ENCODE measurements at places on chromosomes 6 and 20.

- DNase-seq = no peak
Measured at GRCh38 chr6:157987788-157988699, 6.4 kb downstream of the SYNJ2 start.

GRCh38 chr6:11326116-11326515 is 93.6 kb upstream of the NEDD9 start:
- DNase-seq = no peak

GRCh38 chr6:156994215-156995076 is 217.3 kb downstream of the ARID1B start:
- DNase-seq = no peak

- no peak for DNase-seq
Measured at GRCh38 chr20:5668529-5668868, 81.7 kb upstream of the SHLD1 start.

DNA sequence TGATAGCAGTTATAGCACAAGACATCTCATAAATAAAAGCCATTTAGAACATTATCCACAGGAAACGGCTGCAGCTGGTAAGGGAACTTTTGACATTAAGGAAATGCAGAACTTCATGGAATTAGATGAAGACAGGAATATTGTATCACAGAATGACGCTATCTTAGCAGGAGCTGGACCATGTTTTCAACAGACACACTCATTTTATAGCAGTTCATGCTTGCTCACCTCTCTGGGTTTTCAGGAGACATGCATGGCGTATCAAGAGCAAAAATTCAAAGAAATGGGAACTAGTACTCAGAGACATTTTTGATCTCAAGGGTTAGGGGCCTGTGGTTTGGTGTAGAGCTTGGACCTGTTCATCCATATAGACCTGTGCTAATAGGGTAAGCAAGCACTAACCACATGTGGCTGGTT is 125.0 kb downstream of the FYN start:
- no peak for DNase-seq

DNA sequence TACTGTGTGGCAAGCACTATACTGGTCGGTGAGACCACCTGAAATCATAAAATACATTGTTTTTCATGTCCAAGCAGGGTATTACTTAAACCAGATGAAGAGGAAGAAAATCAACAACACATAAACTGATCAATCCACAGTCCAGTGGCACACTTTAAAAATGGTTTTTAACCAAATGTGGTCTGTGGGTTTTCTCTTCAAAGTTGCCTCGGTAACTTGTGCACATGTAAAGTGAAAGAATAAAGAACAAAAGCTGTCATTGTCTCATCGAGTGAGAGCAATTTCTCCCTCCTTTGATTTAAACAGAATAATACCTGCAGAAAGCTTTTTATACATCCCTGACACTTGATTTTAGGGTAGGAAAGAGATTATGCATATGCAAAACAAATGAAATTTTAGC is 3.7 kb downstream of the FLRT3 start:
- DNase-seq = no peak

DNA sequence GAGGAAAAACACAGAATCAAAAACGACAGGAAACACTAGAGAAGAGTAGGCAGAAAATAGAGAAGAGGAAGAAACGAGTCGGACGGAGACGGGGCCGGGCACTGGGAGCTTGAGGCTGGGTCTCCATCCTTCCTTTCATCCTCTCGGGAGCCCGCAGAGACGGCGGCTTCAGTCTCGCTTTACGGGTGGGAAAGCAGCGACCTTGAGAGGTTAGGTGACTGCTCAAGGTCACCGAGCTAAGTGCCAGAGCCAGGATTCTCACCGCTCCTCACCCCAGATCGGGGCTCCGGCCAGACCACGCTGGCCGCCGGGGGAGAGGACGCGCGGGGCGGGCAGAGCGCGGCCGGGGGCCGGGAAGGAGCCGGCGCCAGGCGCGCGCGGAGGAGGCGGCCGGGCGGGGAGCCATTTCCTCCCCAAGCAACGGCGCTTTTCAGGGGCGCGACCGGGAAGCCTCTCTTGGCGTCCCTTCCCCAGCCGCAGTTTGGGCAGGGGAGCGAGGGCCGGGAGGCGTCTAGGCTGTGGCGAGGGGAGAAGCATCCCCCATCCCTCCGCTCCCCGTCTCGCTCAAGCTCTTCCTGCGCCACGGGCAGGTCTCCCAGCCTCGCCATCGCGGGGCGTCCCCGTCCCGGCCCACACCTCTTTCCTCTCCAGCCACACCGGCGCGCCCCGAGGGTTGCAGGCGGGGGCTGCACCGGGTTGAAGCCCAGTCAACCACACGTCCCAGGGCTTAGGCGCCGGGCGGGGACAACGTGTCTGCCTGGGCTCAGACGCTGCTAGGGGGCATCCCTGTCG is 24.1 kb upstream of the MAP3K7 start:
- DNase-seq = no peak

GRCh38 chr20:6265204-6265904 is 142.5 kb upstream of the FERMT1 start:
- no peak for DNase-seq

DNA sequence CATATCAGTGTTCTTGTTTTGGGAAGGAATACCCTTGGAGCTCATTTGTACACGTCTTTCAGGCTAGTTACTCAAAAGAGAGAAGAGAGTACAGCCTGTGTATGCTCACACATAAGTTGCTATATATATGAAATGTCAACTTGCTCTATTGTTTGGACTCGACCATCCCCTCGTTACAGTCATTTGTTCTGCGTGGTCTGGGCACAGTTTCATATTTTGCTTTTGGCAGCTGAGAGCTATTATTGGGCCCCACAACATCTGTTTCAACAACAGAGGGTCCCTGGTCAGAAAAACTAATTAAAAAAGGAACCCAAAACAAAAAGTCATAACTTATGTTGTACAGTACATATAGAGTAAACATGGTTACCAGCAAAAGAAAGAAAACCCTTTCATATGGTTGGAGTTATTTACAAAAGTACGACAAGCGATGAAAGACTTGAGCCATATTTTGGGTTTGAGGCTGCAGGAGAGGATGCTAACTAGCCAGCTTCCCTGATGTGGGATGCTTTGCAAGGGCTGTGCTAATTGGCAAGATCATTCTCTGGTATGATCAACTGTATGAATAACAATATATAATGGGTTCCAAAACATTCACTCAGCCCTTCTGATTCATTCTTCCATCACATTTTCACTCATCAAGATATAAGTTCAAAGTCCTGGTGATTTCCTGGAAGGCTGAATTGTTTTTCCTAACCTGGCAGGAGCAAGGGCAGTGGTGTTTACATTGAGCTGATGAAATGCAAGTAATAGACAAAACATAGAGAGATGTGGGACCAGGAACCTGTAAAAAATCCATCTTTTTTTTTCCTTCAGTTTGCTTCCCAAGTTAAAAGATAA is 137.9 kb downstream of the RPS12 start:
- DNase-seq = no peak

DNA sequence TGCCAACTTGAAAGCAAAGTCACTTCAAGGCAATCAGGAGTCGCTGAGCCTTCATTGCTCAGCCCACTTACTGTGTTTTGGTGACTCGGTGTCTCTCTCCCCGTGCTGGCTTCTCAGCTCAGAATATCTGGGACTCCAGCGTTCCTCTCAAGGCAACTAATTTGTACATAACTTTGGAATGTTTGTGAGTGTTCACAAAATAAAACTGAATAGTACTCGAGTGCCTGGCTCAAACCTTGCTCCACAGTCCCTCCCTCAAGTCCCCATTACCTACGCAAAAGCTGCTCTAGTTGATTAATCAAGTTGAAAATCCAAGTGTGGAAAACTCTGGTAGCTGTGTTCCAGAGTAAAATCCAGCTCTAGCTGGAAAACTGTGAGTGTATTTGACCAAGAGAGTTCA is 8.6 kb downstream of the IPCEF1 start:
- no peak for DNase-seq

DNA sequence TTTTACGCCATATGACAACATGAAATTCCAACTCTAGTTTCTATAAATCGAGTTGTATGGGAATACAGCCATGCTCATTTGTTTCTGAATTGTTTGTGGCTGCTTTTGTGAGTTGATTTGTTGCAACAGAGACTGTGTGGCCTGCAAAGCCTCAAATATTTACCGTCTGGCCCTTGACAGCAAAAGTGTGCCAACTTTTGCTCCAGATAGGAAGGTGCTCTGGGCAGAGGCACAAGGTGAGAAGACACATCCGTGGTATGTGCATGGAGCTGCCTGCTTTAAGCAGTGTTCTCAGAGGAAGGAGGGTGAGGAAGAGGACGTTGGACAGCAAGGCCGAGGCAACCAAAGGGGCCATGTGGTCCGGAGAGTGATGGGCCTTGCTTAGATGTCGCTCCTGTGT is 57.4 kb downstream of the IYD start:
- DNase-seq = no peak

DNA sequence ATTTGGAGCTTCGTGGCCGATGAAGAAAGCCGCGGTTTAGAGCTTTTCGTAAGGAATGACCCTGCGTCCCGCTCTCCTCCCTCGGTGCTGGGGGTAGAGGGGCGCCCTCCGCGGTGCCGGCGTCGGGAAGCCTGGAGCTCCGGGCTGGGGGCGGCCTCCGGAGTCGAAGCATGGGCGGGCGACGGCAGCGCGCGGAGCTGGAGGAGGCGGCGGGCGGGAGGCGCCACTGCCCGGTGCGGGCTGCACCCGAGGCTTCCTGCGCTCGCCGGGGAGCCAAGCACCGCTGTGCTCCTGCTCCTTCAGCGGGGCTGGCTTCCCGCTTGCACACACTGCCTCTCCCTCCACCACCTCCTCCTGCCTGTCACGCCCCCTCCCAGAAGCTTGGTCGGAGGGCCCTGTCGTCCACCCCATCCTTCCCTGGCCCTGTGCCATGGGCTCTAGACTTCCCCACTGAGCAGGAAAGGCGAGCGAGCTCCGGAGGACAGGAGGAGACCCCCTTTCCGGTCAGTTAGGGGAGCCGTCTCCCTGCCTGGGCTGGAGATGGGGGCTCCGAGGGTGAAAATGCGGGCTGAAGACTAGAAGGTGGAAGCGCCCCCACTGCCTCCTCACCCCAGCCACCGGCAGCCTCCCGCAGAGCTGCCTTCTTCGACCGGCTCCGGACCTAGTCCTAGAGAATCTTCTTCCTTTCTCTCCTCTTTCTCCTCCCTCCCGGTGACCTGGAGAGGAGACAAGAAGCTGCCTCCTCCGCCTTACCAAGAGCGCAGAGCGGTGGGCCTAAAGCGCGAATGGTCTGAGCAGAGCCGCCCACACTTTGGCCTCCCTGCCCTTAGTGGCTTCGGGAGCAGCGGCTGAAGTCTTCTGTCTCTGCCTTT is 1.8 kb downstream of the CDH4 start:
- DNase-seq = no peak

- no peak for DNase-seq
Measured at GRCh38 chr20:15805154-15805553, 768.1 kb downstream of the KIF16B start.

GRCh38 chr20:19897891-19898290 is 119.3 kb upstream of the NAA20 start:
- DNase-seq = no peak

DNA sequence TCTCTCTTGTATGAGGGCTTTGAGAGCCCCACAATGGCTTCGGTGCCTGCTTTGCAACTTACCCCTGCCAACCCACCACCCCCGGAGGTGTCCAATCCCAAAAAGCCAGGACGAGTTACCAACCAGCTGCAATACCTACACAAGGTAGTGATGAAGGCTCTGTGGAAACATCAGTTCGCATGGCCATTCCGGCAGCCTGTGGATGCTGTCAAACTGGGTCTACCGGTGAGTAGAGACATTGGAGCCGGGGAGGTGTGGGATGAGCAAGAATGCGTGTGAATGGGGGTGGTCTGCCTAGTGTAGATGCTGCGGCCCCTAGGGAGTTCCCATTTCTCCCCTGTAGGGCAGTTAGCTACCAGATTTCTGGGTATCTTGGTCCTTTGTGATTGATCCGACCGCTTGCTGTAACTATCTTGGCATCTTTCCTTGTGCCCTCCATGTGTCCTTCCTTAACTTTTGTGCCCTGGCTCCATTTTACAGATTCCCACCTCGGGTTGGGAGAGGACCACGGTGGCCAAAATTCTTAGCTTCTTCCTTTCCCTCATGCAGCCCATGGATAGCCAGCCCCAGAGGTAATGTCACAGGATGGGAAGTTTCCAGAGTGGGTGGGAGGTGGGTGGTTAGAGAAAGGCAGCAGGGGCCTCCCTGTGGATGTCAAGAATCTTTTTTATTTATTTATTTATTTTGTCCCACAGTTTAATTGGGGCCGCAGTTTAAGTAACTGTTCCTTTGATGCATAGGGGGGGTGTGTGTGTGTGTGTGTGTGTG is 6.3 kb downstream of the BRD2 start:
- no peak for DNase-seq

DNA sequence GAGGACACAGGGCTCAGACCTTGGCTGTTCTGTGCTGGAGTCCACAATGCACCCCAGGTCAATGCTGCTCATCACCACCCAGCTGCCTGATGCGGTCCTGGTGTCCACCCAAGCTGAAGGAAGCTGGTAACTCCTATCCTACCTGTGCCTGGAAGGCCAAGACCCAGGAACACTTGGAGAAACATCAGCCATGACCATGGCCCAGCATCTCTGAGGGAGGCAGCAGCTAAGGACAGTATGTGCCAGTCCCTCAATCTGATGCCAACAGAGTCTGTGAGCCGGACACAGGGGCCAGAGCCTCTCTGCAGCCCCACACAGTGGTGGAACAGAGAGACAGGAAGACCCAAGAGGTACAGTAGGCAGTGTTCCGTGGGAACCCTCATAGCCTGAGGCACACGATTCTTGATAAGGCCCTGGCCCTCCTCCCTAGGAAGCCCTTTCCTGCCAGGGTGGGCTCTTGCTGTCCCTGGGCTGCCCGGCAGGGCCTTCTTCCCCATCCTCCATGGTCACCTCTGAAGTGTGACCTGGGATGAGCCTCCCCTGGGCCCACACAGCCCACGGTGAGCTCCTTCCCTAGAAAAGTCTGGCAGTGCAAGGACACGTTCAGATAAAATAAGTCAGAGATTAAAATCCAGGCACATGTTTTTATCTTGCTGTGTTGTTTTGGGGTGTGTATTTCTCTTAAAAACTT is 170.7 kb downstream of the THBS2 start:
- no peak for DNase-seq

- no peak for DNase-seq
Measured at GRCh38 chr6:3850451-3851203, 1.5 kb downstream of the FAM50B start.

Data from activated CD8-positive, alpha-beta memory T cell treated with anti-CD3 and anti-CD28 coated beads for 1 hour (primary cell).